ENCODE measurements at places on chromosomes 3 and 15.

GRCh38 chr3:106421909-106422308, 553.1 kb upstream of the CBLB start:
- no peak for DNase-seq

GRCh38 chr3:62602987-62603386, 229.6 kb upstream of the FEZF2 start:
- DNase-seq = no peak

GRCh38 chr3:113953677-113954076, 5.9 kb downstream of the ZDHHC23 start:
- DNase-seq = no peak

DNA sequence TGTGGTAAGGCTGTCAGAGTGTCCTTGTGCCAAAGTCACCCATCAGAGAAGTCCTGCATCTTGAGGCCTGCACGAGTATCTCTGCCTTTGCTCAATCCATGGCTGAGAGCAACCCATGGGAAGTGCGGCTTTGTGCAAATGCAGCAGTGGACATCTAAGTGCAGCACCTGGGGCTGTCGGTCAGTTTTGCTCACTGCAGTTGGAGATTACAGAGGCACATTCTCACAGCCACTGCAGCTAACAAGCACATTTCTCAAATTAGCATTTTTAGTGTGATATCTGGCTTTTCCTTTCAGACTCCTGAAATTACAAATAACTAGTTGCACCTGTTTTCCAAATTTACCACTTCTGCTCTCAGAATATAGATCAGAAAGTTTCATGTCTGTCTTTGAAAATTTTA, 81.5 kb upstream of the DAZL start:
- DNase-seq = no peak

DNA sequence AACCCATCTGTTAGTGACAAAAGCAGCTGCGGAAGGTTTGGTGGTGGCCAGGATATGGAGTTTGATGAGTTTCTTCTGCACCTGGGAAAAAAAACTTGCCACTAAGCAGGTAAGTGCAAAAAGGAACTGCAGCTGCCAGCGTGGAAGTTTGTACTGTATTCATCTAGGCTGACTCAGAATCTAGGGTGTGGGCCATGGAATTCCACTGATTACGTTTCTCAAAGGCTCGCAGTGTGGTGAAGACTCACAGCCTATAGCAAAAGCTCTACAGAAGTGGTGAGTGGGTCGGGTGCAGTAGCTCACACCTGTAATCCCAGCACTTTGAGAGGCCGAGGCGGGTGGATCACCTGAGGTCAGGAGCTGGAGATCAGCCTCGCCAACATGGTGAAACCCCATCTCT, 334.6 kb upstream of the GRM7 start:
- no peak for DNase-seq

- no peak for DNase-seq
Measured at GRCh38 chr3:162489853-162490252, 993.2 kb downstream of the OTOL1 start.

DNA sequence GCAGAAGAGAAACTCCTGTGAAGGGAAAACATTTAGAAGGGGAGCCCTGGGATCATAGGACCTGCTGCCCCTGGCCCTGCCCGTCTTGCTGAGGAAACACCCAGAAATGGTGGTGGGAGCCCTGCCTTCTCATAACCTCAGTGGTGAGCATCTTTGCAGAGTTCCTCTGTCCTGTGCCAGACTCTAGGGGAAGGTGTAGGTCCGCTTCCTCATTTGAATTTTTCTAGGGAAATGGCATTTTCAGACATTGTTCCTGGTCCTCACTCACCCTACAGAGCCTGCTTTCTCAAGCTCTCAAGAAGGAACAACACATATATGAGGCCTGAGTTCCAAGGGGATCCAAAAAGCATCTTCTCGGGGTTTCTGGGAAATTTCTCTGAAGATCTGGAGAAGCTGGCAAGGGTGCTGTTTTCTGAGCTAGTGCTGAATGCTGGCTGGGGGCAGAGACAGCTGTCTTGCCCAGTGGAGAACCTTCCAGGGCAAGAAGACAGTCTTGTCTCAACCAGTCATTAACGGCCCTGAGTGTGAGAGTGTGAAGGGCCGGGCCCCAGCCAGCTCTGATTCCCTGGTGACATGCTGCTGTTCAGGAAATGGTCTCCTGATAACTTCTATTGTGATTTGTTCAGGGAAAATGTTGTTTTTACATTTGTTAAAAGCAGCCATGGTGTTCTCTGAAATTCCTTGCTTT, 283.1 kb upstream of the LRRFIP2 start:
- DNase-seq = no peak

DNA sequence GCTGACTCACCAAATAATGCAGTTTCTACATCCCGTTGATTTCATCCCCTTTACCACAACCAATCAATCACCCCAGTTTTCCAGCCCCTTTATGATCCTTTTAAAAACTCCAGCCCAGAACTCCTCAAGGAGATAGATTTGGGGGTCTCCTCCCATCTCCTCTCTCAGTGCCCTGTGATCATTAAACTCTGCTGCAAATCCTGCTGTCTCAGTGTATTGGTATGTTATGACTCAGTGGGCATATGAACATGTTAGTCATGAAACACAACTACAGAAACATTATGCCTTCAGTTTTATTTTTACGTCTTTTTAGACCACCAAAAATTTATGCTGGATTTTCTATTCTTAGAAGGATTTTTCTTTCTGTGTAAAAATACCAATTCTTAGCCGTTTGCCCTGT, 213.7 kb downstream of the DIPK2A start:
- no peak for DNase-seq

DNA sequence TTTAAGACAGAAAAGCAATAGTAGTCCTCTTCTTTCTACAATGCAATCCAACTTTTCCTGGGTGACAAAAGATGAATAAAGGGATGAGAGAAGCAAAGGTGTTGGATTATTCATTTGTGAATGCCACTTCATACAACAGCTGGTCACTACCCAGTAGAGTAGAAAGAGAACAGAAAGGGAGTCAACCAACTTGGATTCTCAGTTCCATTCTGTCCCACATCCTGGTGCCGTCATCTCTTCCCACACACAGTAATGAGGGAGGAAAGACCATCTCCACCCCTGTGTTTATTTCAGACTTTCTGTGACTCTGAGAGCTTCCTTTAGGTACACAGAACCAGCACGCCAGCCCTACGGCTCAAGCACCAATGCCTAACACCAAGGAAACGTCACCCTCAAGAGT, 71.0 kb downstream of the FOXP1 start:
- no peak for DNase-seq

DNA sequence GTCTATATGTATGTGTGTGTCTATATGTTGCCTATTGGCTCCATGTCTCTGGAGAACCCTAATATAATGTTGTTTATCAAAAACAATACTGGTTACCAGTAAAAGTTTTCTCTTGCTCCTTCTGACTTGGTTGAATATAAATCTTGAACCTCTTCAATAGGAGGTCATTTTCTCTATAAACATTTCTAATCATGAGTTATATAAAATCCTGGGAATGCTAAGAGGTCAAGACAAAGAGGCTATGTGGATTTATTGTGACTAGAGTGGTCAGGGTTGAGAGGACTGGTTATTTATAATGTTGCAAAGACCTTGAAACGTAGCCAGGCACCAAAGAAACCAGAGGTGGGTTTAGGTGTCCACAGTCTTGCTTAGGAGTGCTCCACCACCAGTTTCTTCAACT, 1.2 kb upstream of the MINDY4B start:
- DNase-seq = no peak

GRCh38 chr3:2218375-2218774, 119.7 kb downstream of the CNTN4 start:
- no peak for DNase-seq

- DNase-seq = no peak
Measured at GRCh38 chr3:177551431-177551836, 354.2 kb upstream of the TBL1XR1 start.

GRCh38 chr15:26864664-26865191, 2.1 kb upstream of the GABRA5 start:
- no peak for DNase-seq

GRCh38 chr15:94834494-94834893, 603.1 kb downstream of the MCTP2 start:
- no peak for DNase-seq

Measured in 8988T (cell line).